EH (cell line): ENCODE measurements at places on chromosomes 2 and 18.
A peak's percentile ranks its signal among the peaks of the same experiment; 100 is the strongest.

GRCh38 chr2:238724728-238725127 is 123.2 kb upstream of the TWIST2 start:
- no peak for DNase-seq

DNA sequence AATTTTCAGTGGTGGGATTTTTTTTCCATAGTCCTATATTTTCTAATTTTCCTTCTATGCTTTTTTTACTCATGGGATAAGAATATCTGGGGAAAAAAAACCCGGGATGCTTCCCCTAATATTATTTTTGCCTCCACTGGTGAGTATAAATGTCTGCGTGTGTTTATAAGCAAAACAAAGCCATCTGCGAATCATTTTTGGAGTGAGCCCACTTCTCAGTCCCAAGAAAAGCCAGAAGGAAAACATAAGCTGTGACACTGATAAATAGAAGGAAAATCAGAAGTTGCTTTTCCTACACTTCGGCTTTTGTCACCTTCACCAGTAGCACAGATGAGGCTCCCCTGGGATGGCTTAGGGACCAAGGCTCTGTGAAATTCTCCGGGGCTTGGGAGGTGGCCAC is 134.7 kb upstream of the PID1 start:
- no peak for DNase-seq

- no peak for DNase-seq
Observed at GRCh38 chr2:77268626-77269025, 253.6 kb downstream of the LRRTM4 start.

DNA sequence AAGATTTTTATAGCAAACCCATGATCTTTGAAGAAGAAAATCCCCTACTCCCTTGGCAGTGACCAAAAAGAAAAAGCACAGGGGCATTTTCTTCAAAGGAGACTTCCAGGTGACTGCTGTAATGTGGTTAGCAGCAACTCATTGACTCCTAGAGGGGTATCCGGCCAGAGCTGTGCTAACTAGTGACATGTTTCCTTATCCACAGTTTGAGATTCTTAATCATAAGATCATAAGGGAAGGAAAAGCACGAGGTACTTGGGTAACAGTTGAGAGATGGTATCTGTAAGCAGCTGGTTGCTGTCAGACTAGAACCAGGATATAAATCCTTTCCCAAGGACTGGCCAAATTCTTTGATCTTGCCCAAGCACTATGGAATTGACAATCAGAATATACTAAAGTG is 124.7 kb downstream of the MREG start:
- no peak for DNase-seq

DNA sequence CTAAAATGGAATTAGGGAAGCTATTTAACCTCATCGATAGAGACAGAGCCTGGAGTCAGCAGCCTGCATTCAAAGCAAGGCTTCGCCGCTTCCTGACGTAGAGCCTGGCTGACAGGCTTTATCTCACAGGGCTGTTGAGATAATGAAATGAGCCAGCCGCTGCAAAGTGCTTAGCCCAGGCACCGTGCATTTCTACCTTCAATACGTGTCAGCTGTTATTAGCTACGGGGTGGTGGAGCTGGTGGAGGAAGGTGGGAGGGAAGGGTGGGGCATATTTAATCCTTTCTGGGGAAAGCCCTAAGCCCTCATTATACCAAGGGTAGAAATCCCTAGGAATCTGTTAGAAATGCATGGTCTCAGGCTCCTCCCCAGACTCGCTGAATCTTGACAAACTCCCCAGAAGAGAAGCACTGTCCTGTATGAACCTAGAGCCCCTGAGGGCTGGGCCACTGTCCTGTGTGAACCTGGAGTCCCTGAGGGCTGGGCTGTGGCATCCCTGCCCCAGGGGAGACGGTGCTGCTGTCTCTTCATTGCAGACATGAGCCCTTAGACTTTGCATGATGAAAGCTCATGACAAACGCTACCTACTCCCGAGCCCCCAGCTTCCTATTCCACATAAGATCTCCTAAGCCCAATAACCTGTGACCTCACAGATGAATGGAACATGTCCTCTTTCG is 72.4 kb downstream of the ALPK2 start:
- no peak for DNase-seq

- no peak for DNase-seq
Observed at GRCh38 chr2:154692927-154693326, 5.6 kb upstream of the KCNJ3 start.

- DNase-seq: peak; percentile 84
Observed at GRCh38 chr2:105102963-105103421, 65.1 kb downstream of the MRPS9 start.

DNA sequence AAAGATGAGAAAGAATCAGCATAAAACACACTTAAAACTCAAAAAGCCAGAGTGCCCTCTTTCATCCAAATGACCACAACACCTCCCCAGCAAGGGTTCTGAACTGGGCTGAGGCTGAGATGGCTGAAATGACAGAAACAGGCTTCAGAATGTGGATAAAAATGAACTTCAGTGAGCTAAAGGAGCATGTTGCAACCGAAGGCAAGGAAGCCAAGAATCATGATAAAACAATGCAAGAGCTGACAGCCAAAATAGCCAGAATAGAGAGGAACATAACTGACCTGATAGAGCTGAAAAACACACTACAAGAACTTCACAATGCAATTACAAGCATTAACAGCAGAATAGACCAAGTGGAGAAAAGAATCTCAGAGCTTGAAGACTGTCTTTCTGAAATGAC is 12.2 kb upstream of the PSMA8 start:
- DNase-seq: peak; percentile 16

- peak; percentile 21 for DNase-seq
Observed at GRCh38 chr2:120525056-120526046, 179.4 kb downstream of the INHBB start.

- DNase-seq: no peak
Observed at GRCh38 chr2:156874707-156875106, 382.8 kb upstream of the GALNT5 start.

GRCh38 chr2:158745067-158745865 is 49.9 kb upstream of the DAPL1 start:
- peak; percentile 64 for DNase-seq

- no peak for DNase-seq
Observed at GRCh38 chr18:7624697-7625096, 57.6 kb downstream of the PTPRM start.

DNA sequence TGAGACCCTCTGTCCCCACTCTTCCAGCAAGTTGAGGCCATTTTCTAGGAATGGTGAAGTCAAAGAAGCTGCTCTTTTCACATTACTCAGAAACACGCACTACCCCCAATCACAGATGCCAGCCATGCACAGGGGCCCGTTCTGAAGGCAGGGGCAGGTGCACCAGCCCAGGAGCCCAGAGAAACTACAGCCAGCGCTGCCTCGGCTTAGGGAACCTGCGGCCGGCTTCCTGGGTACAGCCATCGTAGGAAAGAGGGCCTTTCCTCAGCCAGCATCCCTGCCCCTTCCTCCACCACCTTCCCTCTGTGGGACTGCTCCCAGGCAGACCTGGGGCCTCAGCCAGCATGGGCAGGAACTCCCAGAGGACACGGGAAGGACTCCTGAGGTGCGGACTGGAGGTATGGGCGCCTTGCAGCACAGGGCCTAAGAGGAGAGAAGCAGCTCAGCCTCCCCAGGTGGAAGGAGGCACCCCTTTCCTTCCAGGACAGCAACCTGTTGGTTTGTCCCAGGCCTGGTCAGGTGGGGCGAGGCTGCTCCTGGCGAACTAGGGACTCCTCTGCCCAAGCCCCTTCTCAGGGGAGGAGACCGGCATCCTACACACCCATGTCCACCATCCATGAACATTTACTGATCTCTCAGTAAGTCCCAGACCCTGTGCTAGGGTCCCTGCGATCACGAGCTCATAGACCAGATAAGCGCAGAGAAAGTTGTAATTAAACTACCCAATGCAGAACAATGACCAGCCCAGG is 99.0 kb upstream of the ID2 start:
- no peak for DNase-seq

DNA sequence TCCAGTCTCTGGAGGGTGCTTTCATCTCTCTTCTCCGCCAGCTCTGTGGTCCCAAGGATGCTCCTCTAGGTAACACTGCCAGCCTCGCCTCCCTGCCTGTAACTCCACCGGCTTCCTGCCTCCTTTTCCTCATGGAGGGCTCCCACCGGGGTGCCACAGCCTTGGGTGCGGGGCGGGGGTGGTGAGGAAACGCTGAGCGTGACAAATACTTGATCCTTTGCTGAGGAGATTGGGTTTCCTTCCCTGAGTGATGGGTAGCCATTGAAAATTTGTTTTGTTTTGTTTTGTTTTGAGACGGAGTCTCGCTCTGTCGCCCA is 25.1 kb downstream of the TIMM21 start:
- no peak for DNase-seq

DNA sequence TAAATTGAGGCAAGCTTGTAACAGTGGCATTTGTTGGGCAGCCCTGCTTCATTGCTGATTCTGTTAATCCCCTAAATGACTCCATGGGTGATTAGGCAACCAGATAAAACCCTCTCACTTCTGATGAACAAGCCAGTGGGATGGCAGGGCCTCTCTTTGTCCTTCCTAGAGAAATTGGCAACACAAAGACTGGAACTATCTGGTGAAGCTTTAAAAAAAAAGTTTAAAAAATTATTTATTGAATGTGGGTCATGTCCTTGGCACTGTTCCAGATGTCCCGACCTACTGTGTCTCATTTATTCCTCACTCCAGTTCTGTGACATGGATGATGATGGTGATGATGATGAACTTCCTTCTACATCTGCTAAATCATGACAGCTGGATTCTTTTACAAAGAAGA is 30.8 kb downstream of the NRP2 start:
- no peak for DNase-seq
